ENCODE measurements at places on chromosomes 12 and 14. TPM values are rescaled to one million over a fixed set of nuclear protein-coding genes. Genes with fewer than 3 reads are reported as not detected.

- DNase-seq: no peak
Observed at GRCh38 chr12:90989686-90990111, 15.1 kb downstream of the EPYC start.

RHEBL1 gene
- 5.9 TPM for total RNA-seq

USP15 gene
- 49.7 TPM for total RNA-seq

KDM5A gene
- total RNA-seq: 26.0 TPM

DNA sequence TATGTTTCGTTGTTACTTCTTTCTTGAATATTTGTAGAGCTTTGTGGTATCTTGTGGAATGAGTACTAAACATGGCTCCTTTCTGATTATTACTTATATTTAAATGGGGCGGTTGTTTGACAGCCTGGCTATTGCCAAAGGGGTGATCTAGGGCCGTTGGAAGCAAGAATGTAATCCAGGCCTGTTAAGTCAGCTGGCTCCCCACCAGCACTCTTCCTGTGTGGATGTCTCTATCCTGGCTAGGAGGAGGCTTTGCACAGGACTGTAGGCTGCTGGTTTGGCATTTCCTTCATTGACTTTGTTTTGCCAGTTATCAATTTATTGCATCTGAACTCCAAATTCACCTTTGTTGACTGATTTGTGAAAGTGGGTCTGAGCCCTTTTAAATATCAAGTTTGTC is 5.6 kb downstream of the FAM234B start:
- DNase-seq: no peak

GPR65 gene
- not detected for total RNA-seq

DNA sequence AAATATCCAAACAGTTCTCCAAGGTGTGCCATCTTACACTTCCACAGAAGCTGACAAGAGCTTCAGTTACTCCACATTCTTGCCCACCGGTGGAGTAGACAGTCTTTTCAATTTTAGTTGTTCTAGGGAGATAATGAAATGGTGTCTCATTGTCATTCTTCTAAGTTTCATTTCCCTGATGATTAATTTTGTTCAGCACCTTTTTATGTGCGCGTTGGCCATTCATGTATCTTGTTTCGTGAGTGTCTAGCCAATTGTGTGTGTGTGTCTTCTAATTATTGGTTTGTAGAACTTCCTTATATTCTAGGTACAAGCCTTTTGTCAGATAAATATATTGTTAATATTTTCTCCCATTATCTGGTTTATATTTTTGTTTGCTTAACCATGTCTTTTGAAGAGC is 63.1 kb downstream of the GLT1D1 start:
- DNase-seq: no peak

DNA sequence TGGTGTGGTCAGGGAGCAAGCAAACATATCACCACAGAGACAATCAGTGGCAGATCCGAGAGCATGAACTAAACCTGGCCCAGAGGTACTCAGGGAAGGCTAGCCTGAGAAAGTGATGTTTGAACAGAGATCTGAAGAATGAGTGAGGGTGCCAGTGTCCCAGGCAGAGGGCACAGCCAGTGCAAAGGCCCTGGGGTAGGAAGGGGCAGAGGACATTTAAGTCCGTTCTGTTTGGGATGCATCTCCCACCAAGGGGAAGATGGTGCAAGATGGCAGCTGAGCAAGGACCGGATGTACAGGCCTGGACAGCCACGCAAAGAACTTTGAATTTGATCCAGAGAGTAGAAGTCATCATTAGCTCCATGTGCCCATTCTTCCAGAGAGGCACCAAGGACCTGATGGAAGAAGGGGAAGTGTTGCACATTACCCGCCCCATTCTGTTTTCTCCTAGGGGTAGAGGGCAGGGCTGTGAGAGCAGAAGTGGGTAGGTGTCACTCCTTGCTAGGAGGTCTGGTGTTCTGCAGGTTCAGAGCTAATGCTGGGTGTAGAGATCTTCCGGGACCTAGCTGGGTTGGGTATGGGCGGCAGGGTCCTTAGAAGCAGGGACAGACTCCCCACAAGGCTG is 3.9 kb downstream of the DTX1 start:
- DNase-seq: no peak

ADAM20 gene
- total RNA-seq: not detected

PGF gene
- 28.8 TPM for total RNA-seq

- DNase-seq: no peak
Observed at GRCh38 chr12:106308121-106308520, 5.6 kb downstream of the TCP11L2 start.

ASB2 gene
- total RNA-seq: not detected

KRT76 gene
- total RNA-seq: 0.48 TPM

- no peak for DNase-seq
Observed at GRCh38 chr12:52010152-52010622, 3.4 kb downstream of the TAMALIN start.

GRCh38 chr12:72957454-72957853 is 685.3 kb downstream of the TRHDE start:
- DNase-seq: no peak

MIP gene
- not detected for total RNA-seq

FGF6 gene
- not detected for total RNA-seq

- DNase-seq: no peak
Observed at GRCh38 chr14:101340556-101340955, 220.7 kb upstream of the DIO3 start.

- peak; percentile 76 for DNase-seq
Observed at GRCh38 chr12:67077617-67078016, 191.5 kb upstream of the CAND1 start.

- DNase-seq: no peak
Observed at GRCh38 chr14:101111620-101112290, 208.2 kb upstream of the RTL1 start.

DNA sequence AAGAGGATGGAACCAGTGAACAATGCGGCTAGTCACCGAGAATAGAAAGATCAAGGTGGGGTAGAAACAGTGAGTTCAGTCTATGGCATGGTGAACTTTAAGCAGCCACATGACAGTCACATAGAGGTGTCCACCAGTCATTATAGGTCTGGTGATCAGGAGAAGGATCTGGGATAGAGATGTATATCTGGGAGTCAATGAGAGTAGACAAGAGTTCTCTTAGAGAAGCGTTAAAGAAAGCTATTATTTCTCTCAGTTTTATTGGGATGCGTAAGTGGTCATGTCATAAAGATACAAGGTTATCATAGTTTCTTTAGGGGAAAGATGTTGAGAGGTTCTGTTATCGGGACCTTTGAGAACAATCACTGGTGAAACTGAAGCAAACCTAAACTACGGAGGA is 136.1 kb upstream of the SLC38A2 start:
- no peak for DNase-seq

DNA sequence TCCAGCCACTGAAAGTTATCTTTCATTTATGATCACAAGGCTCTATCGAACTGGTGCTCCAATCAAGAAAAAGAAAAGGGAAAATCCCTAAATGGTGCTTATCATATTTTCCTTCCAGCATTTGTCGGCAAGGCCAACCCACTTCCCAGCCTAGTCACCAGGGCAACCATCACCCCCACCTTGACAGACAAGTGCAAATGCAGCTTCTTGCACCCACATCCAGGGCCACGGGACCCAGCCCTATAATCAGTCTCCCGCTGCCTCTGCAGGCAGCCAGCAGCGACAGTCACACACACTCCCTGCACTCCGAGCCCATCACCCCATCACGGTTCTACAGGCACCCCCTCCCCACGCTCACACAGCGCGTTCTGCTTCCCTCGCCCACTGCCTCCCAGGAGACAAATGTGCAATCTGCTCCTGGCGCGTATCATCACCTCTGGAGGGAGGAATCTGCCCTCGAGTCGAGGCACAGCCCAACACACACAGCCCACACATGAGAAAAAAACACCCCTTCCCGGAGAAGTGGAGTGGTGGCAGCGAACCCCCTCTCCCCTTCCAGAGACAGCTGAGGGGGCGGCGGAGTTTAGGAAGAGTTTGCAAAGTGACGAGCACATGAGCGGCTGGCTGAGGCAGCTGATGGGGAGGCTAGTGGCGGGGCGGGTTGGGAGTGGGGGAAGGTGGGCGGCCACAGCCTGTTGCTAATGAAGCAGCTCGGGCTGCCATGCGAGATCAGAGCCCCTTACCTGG is 9.3 kb upstream of the PPP4R4 start:
- no peak for DNase-seq

DNA sequence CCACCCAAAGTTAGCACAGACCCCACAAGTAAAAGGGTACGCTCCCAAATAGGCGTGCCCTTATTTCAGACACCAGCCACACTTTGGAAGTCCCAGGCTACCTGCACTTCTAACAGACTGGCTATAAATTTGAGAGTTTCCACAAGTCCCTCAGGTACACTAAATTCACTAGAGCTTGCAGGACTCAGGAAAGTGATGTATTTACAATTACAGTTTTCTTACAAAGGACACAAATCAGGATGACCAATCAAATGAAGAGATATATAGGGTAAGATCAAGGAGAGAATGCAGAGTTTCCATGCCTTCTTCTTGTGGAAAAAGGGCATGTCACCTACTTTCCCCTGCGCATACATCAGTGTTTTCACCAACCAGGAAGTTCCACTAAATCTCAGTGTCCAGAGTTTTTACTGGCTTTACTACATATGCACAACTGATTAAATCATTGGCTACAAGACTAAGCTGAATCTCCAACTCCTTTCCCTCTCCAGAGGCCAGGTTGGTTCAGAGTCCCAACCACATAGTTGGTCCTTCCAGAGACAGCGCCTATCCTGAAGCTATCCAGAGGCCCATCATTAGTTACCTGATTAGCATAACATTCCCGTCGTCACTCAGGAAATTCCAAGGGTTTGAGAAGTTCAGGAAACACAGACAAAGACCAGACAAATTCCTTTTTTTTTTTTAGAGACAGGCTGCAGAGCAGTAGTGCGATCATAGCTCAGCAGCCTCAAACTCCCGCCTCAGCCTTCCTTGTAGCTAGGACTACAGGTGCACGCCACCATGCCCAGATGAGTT is 84.2 kb downstream of the DENND5B start:
- DNase-seq: peak; percentile 77

SPTB gene
- 0.58 TPM for total RNA-seq

ERO1A gene
- 95.3 TPM for total RNA-seq

DNA sequence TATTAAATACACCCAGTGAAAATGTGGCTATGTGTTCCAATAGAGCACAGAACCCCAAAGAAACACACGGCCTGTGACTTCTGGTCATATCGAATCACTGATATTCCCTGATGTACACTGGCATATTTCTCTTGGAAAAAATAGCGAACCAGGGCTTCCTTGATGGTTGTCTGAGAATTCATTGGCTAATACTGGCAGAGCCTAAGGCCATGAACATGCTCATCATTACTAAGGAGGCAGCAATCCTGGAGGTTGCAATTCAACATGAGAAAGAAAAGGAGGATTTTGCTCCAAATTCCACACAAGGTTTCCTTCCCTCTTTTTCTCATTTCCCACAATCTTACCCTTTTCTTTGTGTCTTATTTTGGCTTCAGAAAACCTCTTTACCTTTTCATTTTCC is 212.9 kb upstream of the HMGA2 start:
- no peak for DNase-seq

DNA sequence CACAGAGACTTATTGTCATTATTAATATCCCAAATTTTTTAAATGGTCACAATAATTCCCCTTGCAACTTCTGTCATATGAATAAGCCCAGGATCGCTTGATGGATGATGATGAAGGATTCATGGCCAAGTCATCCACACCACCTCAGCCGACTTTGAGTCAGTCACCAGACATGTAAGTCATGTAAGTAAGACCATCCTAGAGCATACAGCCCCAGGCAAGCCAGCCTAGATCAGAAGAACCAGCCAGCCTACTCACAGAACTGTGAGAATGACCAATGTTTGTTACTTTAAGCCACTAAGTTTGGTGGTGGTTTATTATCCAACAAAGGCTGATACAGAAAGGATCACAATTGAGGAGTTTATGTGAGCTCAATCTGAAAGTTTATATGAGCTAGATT is 341.8 kb downstream of the NRXN3 start:
- no peak for DNase-seq

TEX22 gene
- 0.07 TPM for total RNA-seq

DNA sequence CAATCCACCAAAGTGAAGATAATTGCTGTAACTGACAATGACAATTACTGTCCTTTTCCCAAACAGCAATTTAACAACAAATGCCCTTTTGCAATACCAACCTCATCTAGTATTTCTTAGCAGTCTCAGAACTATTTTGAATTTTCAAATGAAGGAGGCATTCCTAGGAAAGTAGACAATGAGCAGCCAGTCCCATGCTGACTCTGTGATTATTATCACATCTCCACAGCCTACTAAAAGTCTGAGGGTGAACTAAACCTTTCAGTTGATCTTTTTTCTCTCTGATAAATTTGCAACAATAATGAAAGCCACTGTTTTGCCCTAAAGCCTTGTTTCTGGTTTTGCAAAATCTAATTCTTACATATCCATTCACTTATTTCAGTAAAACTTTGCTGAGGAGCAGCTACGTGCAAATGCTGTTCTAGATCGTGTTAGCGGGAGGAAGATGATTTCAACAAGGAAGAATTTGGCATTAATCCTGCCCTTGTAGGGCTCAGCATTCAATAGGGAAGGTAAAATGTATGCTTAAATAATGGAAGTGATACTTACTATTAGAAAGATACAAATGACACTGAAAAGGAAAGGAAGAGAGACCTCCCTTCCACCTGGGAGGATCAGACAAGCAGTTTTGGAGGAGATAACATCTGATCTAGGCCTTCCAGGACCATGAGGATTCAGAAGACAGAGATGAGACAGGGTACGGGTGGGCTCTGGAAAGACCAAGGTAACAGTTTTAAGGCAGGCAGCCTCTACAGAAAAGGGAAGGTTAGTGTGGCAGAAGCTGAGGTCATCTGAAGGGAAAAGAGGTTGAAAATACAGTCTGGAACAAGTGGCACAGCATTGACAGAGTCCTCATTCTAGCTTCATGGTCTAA is 47.4 kb downstream of the SLC38A1 start:
- DNase-seq: peak; percentile 49

- DNase-seq: no peak
Observed at GRCh38 chr12:15372352-15372751, 50.0 kb downstream of the PTPRO start.

GRCh38 chr12:105264771-105265170 is 28.8 kb upstream of the APPL2 start:
- DNase-seq: no peak

DNA sequence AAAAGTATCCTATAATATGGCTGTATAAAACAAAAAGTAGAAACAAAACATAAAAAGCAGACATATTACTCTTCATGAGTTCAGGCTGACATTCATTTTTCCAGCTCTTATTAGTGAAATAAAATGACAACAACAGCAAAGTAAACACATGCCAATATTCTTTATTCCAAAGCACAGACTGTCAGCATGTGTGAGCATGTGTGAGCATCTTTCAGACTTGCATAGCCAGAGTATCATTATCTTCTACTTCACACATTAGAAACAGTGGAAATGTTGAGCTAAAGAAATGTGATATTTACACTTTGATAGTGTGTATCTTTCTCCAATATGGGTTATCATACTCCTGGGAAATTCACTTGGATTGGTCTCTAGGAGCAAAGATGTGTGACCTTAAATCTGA is 476.6 kb upstream of the TMEM132C start:
- DNase-seq: no peak

GRCh38 chr12:34257093-34257492 is 234.8 kb downstream of the ALG10 start:
- DNase-seq: no peak

All from foreskin keratinocyte (primary cell).